Suppressor macrophage treated with lipopolysaccharide for 4 hours (primary cell): ENCODE measurements at places on chromosomes 13 and 19.
A peak's percentile ranks its signal among the peaks of the same experiment; 100 is the strongest.

- peak; percentile 93 for DNase-seq
Observed at GRCh38 chr19:2327773-2328400, 499 bp downstream of the LSM7 start.

GRCh38 chr13:79528759-79529191, 47.8 kb downstream of the NDFIP2 start:
- DNase-seq: no peak

DNA sequence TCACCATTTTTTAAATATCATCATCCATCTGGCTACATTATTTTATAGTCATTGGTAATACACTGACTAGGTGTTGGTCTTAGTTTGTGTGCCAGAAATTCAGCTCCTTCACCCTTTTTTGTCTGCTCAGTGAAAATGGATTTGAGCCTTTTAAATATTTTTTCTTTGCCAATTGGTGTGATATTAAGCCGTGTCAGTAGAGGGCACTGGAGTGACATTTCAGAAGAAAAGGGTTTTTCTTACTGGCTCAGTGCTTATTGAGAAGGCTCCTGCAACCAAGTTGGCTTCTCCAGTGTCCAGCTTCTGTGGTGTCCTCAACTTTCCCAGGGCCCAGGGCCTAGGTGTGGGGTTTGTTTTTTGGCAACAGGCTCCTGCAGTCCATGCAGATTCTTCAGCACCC, 546.6 kb downstream of the DACH1 start:
- peak; percentile 51 for DNase-seq

- DNase-seq: no peak
Observed at GRCh38 chr19:41929536-41930071, 1.4 kb upstream of the ERFL start.

- DNase-seq: no peak
Observed at GRCh38 chr19:30593975-30594745, 222.0 kb downstream of the ZNF536 start.

DNA sequence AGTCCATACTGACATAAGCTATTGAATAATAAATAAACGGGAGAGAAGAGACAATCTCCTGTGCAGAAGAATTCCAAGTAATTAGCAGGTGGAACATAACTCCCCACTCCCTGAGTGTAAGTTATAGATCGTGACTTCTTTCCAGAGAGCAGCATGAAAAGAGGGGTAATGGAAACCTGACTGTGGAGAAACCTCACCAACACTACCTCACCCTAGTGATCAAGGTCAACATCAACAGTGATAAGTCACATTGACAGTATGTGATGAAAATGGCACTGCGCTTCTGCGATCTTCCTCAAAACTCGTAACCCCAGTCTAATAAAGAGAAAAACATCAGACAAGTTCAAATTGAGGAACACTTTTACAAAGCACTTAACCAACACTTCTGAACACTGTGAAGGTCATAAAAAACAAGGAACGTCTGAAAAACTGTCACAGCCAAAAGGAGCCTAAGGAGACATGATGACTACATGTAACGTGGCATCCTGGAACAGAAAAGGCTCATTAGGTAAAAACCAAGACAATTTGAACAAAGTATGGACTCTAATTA, 19.8 kb downstream of the CAB39L start:
- DNase-seq: no peak

DNA sequence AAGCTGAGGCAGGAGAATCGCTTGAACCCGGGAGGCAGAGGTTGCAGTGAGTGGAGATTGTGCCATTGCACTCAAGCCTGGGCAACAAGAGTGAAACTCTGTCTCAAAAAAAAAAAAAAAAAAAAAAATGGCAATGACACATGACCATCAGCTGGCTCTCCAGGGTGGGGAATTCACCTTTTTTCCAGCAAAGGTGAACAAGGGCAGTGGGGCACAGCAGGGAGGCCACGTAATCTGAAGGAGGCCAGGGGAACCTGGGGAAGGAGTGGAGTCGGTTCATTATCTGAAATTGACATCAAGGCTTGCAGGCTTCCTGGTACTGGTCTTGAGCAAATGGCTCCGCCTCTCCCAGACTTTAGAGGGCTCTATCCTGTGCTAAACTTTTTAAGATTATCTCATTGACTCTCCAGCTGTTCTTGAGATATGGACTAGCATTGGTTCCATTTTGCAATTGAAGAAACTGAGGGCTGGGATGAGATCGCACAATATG, 28.1 kb downstream of the KEAP1 start:
- no peak for DNase-seq

GRCh38 chr19:19324059-19324770, 3.6 kb downstream of the MAU2 start:
- DNase-seq: no peak

- DNase-seq: no peak
Observed at GRCh38 chr19:40590464-40591265, 10.5 kb upstream of the LTBP4 start.

DNA sequence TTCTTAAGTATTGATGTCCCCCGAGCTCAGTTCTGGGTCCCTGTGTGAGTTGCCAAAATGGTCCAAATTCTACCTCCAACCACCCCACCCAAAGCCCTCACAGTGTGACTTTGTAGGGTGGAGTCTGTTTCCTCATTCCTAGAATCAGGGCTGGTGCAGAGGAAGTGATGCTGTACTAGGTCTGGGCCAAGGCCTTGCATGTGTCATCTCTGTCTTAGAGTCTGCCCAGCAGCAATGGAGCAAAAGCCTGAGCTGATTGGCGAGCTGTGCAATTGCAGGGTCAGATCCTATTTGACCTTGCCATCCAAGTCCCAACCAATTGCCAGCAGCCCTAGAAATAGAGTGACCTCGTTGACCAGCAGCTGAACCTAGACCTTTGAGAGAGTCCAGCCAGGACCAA, 97.0 kb upstream of the ANKRD10 start:
- peak; percentile 5 for DNase-seq

GRCh38 chr13:44903574-44903985, 85.7 kb downstream of the NUFIP1 start:
- no peak for DNase-seq

DNA sequence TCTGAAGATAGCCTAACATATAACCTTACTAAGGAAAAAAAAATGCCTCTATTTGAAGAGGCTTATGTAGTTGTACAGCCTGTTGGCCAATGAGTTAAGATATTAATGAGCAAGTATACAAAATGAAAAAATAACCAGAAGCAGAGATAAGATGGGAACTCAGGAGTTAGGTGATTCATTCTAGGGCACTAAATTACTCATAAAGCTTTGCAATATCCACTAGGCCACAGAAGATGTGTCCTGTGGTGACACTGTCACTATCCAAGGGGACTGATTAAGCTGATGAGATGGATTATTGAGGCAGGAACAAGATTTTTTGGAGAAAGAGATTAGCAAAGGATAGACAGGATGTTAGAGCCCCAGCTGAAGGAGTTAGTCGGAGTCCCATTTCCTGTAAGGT, 99.6 kb downstream of the LIG4 start:
- no peak for DNase-seq

- no peak for DNase-seq
Observed at GRCh38 chr19:56619121-56619520, 23.8 kb upstream of the SMIM17 start.

DNA sequence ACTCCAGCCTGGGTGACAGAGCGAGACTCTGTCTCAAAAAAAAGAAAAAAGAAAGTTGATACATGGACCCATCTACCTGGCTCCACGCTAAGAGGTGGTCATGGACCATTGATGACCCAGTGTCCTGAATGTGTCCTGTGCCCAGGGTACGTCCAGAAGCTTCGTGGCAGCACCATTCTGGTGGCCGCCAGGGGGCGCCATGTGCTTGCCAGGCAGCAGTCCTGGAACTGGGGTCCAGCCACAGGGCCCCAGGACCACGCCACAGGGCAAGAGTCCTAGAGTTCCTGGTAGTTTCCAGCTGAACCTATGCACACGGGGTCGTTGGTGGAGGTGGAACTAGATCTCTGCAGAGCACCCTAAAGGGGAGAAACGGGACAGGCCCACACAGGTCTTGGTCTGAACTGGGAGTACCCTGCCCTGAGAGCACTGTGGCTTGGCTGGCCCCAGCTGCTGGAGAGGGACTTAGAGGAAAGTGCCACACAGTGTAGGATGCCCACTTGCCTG, 19.9 kb upstream of the FBXO27 start:
- DNase-seq: peak; percentile 65

GRCh38 chr13:114164681-114165429, 14.2 kb upstream of the CFAP97D2 start:
- no peak for DNase-seq

GRCh38 chr13:21698817-21699679, 28.2 kb downstream of the FGF9 start:
- no peak for DNase-seq

- peak; percentile 92 for DNase-seq
Observed at GRCh38 chr19:35742121-35742724, at the start of gene IGFLR1. Gene IGFLR1 (minus strand): TSS chr19:35742452. CDS start chr19:35741180, 1,272 bp downstream.

- no peak for DNase-seq
Observed at GRCh38 chr13:33172911-33173310, 112.6 kb downstream of the STARD13 start.

- DNase-seq: no peak
Observed at GRCh38 chr19:34436716-34437115, 8.5 kb downstream of the UBA2 start.

- DNase-seq: peak; percentile 65
Observed at GRCh38 chr13:52809310-52809769, 39.1 kb downstream of the PCDH8 start.

DNA sequence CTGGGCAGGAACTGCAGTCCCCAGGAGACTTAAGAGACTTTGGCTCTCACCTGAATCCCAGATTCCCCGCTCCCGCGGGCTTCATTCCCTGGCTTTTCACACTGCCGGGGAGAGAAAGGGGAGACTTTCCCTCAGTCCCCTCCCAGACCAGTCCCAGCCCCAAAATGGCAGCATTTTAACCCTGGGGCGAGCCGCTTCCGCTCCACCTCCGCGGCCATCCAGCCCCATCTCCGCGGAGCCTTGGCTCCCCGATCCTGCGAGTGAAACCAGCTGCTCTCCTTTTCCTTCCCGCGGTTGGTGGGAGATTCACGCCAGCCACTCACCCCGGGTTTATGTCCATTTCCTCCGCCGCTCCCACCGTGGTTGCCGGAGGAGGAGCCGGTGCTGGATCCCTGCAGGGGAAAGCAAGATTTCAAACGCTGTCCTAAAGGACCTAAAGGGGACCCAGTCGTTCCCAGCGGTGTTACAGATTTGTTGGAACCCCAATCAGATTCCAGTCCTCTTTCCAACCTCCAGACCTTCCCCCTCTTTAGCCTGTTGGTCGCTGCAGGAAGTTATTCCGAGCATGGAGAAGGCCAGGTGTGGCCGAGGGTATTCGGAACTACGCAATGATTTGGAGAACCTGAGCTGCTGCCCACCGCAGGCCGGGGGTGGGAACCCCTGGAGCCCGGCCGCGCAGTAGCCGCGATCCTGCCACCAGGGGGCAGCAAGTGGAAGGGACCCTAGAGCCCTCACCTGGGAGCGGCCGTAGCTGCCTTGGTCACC, 3.4 kb downstream of the DMKN start:
- peak; percentile 66 for DNase-seq

- no peak for DNase-seq
Observed at GRCh38 chr13:110479215-110479545, 82.3 kb downstream of the RAB20 start.

DNA sequence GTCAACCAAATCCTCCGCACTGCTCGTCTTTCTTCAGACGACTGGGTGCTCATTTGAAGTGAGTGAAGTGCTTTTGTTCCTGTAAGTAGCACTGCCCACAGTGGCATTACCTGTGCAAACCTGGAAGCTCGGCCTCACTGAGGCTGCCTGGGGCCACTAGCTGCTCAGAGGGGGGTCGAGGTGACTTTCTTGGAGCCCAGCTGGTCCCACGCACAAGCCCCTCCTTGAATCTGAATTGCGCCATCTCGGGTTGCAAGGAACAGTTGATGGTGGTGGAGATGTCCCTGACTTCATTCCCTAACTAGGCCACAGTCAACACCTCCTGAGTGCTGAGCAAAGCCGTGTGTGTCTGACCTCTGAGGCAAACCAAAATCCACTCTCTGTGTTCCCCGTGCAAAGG, 79.3 kb upstream of the GPR183 start:
- DNase-seq: no peak

DNA sequence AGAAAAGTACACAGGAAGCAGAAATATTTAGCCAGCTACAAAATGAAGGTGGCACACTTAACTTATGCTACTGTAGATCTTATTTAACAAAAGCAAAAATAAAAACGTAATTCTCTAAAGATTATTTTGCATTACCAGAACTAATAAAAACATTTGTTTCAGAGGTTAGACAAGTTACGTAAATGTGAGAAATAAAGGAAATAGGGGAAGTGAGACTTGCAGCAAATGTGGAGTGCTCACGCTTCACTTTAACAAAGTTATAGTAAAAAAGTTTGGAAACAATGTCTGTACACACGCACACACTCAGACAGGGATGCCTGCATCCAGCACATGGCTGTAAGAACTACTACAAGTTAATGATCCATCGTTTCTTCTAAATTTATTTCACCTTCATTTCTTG, 83.7 kb downstream of the NALCN start:
- no peak for DNase-seq

GRCh38 chr19:13748169-13748828, 16.0 kb upstream of the MRI1 start:
- peak; percentile 71 for DNase-seq

DNA sequence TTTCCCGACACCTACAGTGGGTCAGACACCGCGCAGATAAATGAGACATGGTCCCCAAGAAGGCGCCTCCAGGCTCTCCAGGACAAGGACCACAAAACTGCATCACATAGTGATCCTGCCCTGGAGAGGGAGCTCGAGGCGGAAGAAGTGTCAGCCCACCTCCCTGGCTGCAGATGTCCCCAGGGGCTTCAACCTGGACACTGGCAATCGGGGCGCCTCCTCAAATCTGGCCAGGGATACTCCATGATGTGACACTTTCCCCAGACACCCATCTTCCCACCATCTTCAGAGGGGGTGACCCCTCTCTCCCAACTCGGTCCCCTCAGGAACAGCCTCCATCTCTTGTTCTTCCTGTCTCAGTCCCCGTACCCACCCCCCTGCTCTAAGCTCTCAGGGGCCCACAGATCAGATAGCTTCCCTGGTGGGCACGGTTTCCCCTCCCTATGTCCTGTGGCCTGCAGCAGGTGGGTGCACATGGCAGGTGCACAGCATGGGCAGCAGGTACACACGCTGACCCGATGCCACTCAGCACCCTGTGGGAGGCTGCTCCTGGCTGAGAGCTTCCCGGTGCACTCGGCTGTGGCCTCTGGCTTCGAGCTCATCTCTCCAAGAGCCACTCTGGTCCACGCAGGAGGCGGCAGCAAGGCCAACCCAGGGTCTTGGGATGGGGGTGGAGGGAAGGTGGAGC, 61.2 kb downstream of the PEPD start:
- no peak for DNase-seq

- DNase-seq: no peak
Observed at GRCh38 chr13:96403241-96403640, 313.3 kb downstream of the HS6ST3 start.
